ENCODE measurements at places on chromosomes 4 and X.

DNA sequence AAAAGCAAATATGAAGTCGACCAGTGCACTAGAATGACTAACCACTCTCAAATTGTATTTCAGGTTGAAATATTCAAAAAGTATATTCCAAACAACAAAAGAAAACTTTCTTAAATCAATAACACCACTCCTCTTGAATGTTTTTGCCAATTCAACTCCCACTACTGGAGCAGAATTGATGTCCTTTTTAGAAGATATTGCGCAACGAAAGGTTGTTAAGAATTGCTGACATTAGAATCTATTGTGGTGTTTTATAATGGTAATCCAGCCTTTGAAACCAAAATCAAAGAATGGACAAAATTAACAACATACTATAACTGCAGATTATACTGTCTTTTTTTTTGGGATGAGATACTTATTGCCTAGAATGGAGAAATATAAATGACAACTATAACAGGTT is 331.3 kb downstream of the GRXCR1 start:
- no peak for DNase-seq

DNA sequence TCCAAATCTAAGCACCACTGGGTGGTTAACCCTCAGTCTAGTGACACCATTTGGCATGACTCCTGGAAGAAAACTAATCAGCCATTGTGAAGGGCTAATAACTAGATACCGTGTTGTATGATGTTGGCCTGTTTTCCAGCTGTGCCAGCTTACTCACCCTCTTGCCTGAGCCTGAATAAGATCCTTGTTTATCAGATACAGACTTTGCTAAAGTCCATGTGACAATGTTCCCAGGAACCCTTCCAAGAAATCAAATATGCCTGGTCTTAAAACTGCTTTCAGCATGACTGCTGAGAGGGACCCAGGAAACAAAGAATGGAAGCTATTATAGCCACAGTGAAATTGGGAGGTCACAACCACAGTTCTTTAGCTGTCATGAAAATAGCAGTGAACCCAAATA is 640.8 kb upstream of the INTU start:
- no peak for DNase-seq

- no peak for DNase-seq
Measured at GRCh38 chr4:18405054-18405453, 383.5 kb upstream of the LCORL start.

DNA sequence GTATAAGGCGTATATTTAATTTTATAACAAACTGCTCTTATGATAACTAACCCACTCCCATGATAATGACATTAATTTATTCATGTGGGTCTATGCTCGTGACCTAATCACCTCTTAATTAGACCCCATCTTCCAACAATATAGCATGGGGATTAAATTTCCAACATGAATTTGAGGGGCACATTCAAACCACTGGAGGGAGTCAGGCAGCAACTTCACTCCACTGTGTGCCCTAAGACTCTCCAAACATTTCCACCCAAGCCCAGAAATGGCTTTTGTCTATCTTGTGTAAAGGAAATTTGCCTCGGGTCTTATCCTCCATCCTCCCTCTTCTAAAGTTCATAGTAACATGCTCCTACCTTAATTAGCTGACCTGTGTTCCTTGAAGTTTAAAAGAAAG is 616.1 kb upstream of the CPEB2 start:
- DNase-seq: no peak

GRCh38 chrX:153969904-153970356 is 1.7 kb downstream of the HCFC1 start:
- DNase-seq: no peak

GRCh38 chr4:83205760-83206159 is 78.8 kb downstream of the COQ2 start:
- DNase-seq: no peak
